Activated T-helper 17 cell treated with anti-CD3 and anti-CD28 coated beads, Interleukin-2, amount 50 U/mL, for 72 hours (primary cell): ENCODE measurements at places on chromosomes 12 and 14.
A peak's percentile ranks its signal among the peaks of the same experiment; 100 is the strongest.

DNA sequence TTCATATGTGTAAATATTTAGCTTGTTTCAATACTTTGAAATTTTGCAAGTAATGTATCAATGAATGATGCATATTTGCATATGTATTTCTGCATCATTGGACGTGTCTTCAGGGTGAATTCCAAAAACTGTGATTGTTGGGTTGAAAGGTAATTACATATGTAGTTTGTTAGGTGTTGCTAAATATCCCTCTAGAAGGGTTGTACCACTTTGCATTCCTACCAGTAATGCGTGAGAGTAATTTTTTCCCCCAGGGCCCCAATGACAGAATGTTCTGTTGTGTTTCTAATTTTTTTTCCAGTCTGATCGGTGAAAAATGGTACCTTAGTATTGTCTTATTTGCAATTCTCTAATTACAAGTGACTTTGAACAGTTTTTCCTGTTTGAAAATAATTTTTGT is 408.9 kb downstream of the NAV3 start:
- no peaks in the 10 kb centered on the region for H3K27me3 ChIP-seq
- no peaks in the 10 kb centered on the region for H3K36me3 ChIP-seq
- no peak overlapping the region for H3K27ac ChIP-seq
- no peaks in the 10 kb centered on the region for H3K4me1 ChIP-seq
- H3K4me3 ChIP-seq, result no peak overlapping the region

GRCh38 chr12:51415931-51416330 is 8.7 kb upstream of the SLC4A8 start:
- no peaks in the 10 kb centered on the region for H3K4me1 ChIP-seq
- H3K4me3 ChIP-seq, result no peak overlapping the region
- ATAC-seq, result no peak
- H3K27ac ChIP-seq, result no peak overlapping the region

DNA sequence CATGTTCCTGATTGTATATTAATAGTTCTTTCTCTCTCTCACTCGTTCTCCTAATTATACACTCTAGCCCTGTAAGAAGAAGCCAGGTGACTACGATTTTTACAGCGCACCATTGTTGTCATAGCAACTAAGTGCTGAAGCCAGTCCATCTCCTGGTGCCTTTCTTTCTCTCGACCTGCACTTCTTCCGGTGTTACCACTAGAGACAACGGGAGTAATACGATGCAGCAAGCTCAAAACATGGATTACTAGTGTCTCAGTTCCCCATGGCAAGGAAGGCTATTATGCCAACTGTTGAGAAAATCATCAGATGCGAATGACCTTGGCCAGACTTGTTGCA is 40.8 kb upstream of the DCD start:
- H3K27me3 ChIP-seq, result peaks cover 58% of the 10 kb centered on the region
- no peaks in the 10 kb centered on the region for H3K4me1 ChIP-seq
- no peaks in the 10 kb centered on the region for H3K36me3 ChIP-seq

DNA sequence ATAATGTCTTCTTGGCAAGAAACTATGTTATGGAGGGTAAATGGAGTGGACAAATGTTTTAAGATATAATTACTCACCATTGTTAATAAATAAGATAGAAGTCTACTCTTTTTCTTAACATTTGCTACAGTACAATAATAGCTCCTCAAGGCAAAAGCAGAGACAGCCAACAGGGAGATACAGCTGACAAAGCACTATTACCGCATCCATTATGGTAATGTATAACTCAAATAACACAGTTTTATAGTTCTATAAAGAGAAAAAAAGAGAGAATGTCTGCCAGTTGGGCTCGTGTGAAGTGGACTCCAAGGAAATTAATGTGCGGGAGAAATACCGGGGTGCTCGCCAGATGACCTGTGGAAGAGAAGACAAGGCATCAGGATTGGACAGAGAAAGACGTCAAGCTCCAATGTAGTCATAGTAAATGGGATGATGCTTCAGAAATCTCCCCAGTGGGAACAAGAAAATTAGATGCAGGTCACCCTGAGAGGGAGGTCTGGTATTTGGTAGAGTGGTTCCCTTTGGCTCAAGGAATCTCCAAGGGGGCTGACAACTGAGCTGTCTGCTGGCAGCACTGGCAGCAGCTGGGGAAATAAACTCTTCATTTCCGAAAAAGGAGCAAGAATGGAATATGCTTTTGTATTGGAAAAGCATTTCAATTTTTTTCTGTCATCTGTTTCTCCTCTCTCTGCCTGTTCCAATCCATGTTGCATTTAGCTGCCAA is 343.9 kb downstream of the LRFN5 start:
- H3K27ac ChIP-seq, result no peak overlapping the region
- no peak overlapping the region for H3K4me3 ChIP-seq
- H3K27me3 ChIP-seq, result no peaks in the 10 kb centered on the region
- no peak for ATAC-seq

- no peaks in the 10 kb centered on the region for H3K36me3 ChIP-seq
- no peak overlapping the region for H3K4me3 ChIP-seq
- ATAC-seq, result no peak
- H3K27me3 ChIP-seq, result peaks cover 36% of the 10 kb centered on the region
Measured at GRCh38 chr14:95341564-95341963, 21.9 kb upstream of the CLMN start.

GRCh38 chr14:99175331-99176155 is 96.5 kb downstream of the BCL11B start:
- H3K27me3 ChIP-seq, result no peaks in the 10 kb centered on the region
- H3K27ac ChIP-seq, result no peak overlapping the region
- no peak overlapping the region for H3K4me3 ChIP-seq

DNA sequence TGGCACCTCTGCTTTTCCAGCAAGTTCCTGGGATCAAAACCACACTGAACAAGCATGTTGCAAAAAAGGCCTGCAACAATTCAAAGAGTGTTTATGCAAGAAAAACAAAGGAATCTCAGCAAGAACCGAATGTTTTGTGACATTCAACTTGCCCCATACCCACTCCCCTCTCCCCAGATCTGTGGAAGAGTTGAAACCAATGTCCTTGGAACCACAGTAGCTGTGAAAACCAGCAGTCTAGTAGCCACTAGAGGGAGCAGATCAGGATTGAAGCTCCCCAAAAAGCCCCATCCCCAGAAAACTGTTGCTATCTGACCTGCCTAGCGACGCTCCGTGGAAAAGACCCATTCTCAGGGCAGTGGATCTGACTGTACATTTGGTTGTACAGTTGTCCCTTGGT is 27.1 kb downstream of the PRKAB1 start:
- H3K36me3 ChIP-seq, result no peaks in the 10 kb centered on the region
- no peaks in the 10 kb centered on the region for H3K27me3 ChIP-seq
- H3K27ac ChIP-seq, result no peak overlapping the region

DNA sequence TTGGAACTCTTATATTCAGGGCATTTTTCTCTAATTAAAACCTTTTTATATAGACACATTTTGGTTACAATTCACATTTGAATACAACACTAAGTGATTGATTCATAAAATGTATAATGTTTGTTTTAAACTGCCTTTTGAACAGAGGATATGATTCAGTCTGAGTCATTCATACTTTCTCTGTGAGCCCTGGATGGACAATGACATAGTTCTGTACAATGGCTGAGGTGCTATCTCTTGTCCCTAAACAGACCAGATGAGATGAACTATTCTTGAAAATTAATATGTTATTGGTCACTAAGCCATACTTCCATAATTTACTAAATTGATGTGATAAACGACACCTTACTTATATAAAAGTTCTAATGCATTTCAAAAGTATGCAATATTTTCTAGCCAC is 199.7 kb upstream of the ATXN7L3B start:
- H3K4me1 ChIP-seq, result no peaks in the 10 kb centered on the region
- no peaks in the 10 kb centered on the region for H3K27me3 ChIP-seq
- H3K36me3 ChIP-seq, result no peaks in the 10 kb centered on the region
- no peak overlapping the region for H3K27ac ChIP-seq
- no peak overlapping the region for H3K4me3 ChIP-seq

DNA sequence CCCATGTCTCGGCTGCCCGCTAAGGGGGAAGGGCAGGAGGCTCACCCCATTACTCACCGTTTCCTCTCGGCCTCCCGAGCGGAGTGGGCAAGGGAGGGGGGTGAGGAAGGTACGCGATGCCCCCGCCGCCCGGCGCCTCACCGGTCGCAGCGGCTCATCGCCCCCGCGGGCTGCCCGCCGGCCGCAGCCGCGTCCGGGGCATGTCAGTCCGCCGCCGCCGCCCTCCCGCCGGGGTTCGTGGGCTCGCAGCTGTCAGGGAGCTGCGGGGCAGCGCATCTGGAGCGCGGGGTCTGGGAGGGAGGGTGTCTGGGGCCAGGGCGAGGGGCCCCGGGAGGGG is 461 bp downstream of the SLC8A3 start:
- H3K4me1 ChIP-seq, result peaks cover 5% of the 10 kb centered on the region
- H3K36me3 ChIP-seq, result no peaks in the 10 kb centered on the region
- peak; percentile 53 for ATAC-seq
- peak overlapping the region; percentile 56 for H3K27ac ChIP-seq
- H3K27me3 ChIP-seq, result peaks cover 59% of the 10 kb centered on the region
- H3K4me3 ChIP-seq, result peak overlapping the region; percentile 85

DNA sequence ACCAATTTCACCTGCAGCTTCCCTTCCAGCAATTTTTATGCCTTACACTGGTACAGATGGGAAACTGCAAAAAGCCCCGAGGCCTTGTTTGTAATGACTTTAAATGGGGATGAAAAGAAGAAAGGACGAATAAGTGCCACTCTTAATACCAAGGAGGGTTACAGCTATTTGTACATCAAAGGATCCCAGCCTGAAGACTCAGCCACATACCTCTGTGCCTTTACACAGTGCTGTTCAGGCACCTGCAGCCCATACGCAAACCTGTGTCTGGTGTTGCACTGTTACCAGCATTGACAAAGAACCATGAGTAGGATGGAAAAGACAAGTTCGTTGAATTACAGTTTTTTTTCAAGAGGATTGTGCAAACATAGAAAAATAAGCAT is 432.0 kb upstream of the OR4E1 start:
- peak overlapping the region; percentile 20 for H3K27ac ChIP-seq
- no peak for ATAC-seq
- H3K4me1 ChIP-seq, result no peaks in the 10 kb centered on the region
- H3K27me3 ChIP-seq, result no peaks in the 10 kb centered on the region
- H3K36me3 ChIP-seq, result no peaks in the 10 kb centered on the region

- peaks cover 4% of the 10 kb centered on the region for H3K27me3 ChIP-seq
- no peak overlapping the region for H3K27ac ChIP-seq
- no peaks in the 10 kb centered on the region for H3K36me3 ChIP-seq
- ATAC-seq, result no peak
- H3K4me1 ChIP-seq, result peaks cover 19% of the 10 kb centered on the region
Measured at GRCh38 chr12:67701121-67701520, 52.6 kb downstream of the DYRK2 start.

DNA sequence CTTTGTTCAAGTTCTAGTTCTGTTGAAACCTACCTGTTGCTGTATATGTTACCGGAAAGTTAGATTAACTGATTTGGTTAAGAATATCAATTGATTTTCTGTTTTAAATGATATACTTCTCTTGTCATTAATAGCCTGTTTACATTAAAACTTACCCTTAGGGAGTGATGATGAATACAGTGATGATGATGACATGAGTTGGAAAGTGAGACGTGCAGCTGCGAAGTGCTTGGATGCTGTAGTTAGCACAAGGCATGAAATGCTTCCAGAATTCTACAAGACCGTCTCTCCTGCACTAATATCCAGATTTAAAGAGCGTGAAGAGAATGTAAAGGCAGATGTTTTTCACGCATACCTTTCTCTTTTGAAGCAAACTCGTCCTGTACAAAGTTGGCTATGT is 33.0 kb downstream of the CAND1 start:
- H3K36me3 ChIP-seq, result peaks cover 100% of the 10 kb centered on the region
- H3K4me3 ChIP-seq, result no peak overlapping the region
- no peaks in the 10 kb centered on the region for H3K27me3 ChIP-seq
- H3K4me1 ChIP-seq, result peaks cover 6% of the 10 kb centered on the region
- no peak overlapping the region for H3K27ac ChIP-seq

DNA sequence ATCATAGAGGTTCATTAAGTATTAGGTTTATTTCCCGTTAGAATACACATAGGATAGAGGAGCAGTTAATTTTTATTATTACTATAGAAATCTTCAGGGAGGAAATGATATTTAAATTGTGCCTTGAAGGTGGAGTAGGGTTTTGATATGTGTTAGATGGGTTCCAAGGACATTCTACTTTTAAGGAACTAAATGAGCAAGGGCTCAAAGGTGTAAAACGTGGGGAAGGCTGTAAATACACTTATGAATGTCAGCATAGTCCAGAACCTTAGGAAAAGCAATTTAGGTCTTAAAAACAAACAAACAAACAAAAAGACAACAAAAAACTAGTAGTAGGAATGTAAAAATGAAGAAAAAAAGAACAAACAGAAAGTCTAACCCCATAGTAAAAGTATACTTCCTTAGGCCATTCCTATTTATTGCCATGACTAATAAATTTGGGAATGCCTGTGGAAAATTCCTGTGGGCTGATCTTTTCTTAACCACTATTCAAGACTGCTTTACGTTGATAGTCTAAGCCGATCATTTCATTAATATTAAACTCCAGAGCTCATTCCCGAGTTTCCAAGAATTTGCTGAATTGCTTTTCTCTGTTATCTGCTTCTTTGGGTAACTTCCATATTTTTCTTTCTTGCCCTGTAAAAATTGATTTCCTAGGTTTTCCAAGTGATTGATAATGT is 180.3 kb downstream of the RAD51B start:
- H3K4me3 ChIP-seq, result no peak overlapping the region
- no peak overlapping the region for H3K27ac ChIP-seq
- no peaks in the 10 kb centered on the region for H3K27me3 ChIP-seq
- no peaks in the 10 kb centered on the region for H3K4me1 ChIP-seq
- H3K36me3 ChIP-seq, result no peaks in the 10 kb centered on the region
- ATAC-seq, result no peak

DNA sequence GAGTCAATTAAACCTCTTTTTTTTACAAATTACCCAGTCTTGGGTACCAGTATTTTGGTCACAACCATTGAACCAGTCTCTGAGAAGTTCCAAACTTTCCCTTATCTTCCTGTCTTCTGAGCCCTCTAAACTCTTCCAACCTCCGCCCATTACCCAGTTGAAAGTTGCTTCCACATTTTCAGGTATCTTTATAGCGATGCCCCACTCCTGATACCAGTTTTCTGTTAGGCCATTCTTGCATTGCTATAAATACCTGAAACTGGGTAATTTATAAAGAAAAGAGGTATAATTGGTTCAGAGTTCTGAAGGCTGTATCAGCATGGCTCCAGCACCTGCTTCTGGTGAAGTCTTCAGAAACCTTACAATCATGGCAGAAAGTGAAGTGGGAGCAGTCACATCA is 31.7 kb downstream of the TTC5 start:
- no peaks in the 10 kb centered on the region for H3K27me3 ChIP-seq
- H3K4me3 ChIP-seq, result no peak overlapping the region
- no peak for ATAC-seq
- no peak overlapping the region for H3K27ac ChIP-seq

DNA sequence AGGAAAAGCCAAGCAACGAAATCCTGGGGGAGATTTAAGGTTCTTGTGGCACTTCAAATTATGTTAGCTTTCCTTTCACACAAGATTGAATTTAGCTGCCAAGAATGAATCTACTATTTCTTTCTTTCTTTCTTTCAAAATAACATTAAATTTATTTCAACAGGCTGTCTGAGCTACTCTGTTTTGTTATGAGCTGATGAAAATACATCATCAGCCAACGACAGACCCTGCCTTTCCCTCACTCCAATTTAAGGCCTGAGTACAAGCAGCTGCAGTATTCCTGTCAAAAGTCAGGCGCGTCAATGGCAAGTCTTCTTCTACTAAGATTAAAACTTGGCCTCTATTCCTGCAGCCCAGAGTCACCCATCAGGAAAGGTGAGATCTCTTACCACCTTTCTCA is 347.7 kb upstream of the FLRT2 start:
- H3K36me3 ChIP-seq, result no peaks in the 10 kb centered on the region
- no peaks in the 10 kb centered on the region for H3K27me3 ChIP-seq
- H3K4me1 ChIP-seq, result no peaks in the 10 kb centered on the region
- no peak for ATAC-seq
- H3K4me3 ChIP-seq, result no peak overlapping the region

GRCh38 chr12:95258803-95259202 is 41.2 kb downstream of the VEZT start:
- ATAC-seq, result no peak
- H3K4me1 ChIP-seq, result peaks cover 5% of the 10 kb centered on the region
- H3K27me3 ChIP-seq, result no peaks in the 10 kb centered on the region
- H3K4me3 ChIP-seq, result no peak overlapping the region
- no peak overlapping the region for H3K27ac ChIP-seq
- H3K36me3 ChIP-seq, result peaks cover 86% of the 10 kb centered on the region
